A549 treated with Mapracorat at 1 μM for 4 hours (cell line): ENCODE measurements at places on chromosomes 7 and 10. TPM values are rescaled to one million over a fixed set of nuclear protein-coding genes. Genes with fewer than 3 reads are reported as not detected.

Gene PPP1R9A
- total RNA-seq, result 2.6 to 4.9 TPM (median 3.9 TPM) in 5 replicates

Gene PRLHR
- not detected in 5 replicates for total RNA-seq

Gene CEP55
- total RNA-seq, result 57.5 to 72.2 TPM (median 65.1 TPM) in 5 replicates

Gene FOXI2
- not detected in 5 replicates for total RNA-seq

Gene RBM20
- total RNA-seq, result 2.3 to 3.2 TPM (median 3.0 TPM) in 5 replicates

Gene FAM25C
- total RNA-seq, result 1.2 to 1.7 TPM in 2 of 5 replicates, not detected in the others

Gene CALHM3
- 0.17 to 0.53 TPM (median 0.30 TPM) in 5 replicates for total RNA-seq

Gene VKORC1L1
- 23.2 to 32.6 TPM (median 30.9 TPM) in 5 replicates for total RNA-seq

Gene ZMIZ1
- 34.9 to 45.9 TPM (median 43.5 TPM) in 5 replicates for total RNA-seq

Gene EPHB6
- total RNA-seq, result 0.28 to 0.60 TPM (median 0.50 TPM) in 5 replicates

Gene ADGRA1
- 0.05 to 0.40 TPM (median 0.14 TPM) in 5 replicates for total RNA-seq

Gene SAMD9L
- 0.39 to 0.74 TPM (median 0.46 TPM) in 5 replicates for total RNA-seq

Gene PKD2L1
- 0.06 to 0.21 TPM (median 0.09 TPM) in 5 replicates for total RNA-seq
